ENCODE measurements at places on chromosomes 4 and X.

DNA sequence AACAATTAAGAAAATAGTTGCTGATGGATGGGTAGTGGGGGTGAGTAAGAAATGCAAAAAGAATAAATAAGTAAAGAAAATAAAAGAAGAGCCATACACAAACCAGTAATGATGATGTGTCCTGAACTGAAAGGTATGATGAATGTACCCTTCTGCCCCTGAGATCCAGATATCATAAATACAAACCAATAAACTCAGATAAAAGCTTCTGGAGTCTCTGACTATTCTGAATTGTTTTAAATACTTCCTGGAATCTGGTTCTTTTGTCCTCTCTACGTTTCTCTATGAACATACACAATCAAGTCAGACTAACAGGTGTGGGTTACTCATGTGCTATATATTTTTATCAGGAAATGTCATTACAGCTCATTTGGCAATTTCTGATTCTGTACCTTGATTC, 153.4 kb downstream of the PPP1R2C start:
- no peak for DNase-seq

GRCh38 chr4:181147416-181147951, 1095.7 kb upstream of the TENM3 start:
- no peak for DNase-seq

DNA sequence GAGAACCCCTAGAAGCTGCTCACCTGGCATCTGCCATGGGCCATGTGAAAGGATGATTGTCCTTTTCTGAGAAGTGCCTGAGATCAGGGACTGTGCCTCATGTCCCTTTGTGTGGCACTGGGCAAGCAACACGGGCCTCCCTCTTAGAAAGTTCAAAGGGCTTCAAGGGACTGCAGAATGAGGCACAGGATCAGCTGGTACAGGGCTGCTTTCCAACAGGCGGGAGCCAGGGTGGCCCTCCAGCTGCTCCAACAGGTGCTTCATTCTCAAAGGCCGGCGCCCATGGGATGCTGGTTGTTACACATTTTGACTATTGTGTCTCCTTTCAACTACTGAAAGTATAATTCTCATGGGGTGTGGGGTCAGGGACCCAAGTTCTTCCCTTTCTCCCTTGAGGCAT, 114.7 kb downstream of the ENPP6 start:
- no peak for DNase-seq

DNA sequence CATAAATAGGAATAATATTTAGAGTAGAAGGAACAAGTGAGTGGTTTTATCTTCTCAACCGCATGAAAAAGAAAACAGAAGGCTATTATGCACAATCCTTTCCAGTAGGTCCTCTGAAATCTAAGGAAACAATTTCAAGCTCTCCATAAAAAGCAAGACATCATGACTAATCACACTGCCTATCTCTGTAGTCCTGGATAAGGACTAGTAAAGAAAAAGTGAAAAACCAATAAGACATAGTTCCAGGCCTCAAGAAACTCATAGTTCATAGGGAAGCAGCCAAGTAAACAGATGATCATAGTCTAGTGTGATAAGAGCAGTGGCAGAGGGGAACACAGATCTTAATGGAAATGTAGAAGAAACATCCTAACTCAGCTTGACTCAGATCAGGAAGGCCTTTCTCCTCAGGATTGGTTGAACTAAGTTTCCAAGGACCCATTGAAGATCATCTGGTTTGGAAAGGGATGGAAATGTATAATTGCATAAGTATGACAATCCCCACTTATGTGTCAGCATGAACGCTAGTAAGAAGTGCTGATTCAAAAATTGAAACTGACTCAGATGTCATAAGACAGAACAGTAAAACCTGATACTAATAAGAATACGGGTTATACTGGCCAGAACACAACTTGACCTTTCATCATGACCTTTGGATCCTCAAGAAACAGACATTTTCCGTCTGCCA, 155.3 kb downstream of the GRIA3 start:
- DNase-seq: no peak

- no peak for DNase-seq
Measured at GRCh38 chr4:167031534-167032156, 202.6 kb downstream of the SPOCK3 start.

DNA sequence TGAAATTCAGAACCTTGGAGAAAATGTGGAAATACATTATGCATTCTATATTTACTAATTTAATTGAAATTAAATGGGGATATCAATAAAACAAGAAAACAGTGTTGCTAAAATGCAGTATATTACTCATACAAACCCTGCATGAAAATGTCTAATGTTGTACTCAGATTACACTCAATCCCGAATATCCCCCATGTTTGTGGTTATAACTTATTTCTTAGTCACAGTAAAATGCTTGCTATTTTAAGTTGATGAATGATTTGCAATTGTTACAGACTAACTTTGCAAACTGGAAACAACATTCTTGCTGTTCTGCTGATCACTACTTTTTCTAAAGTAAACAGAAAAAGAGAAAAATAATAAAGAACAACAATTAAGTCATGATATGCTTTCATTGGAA, 33.1 kb upstream of the ANXA10 start:
- no peak for DNase-seq

- no peak for DNase-seq
Measured at GRCh38 chrX:8672176-8672575, 59.8 kb downstream of the ANOS1 start.

DNA sequence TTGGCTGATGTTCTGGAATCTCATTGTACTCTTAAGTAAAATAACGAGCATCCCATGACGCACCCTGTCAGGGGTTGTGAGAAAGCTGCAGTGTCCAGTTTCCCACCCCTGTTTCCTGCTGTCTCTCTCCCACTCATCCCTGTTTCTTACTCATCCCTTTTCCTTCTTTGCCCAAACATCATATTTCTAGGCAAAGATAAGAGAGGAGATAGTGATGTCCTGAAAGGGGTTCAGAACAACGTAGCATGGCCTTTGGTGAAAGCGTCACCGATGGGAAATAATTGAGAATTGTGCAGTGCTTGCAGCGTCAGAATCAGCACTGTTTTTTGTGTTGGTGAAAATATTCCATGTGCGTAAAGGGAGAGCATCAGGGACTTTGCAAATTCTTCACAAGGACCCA, 23.5 kb upstream of the TMEM165 start:
- DNase-seq: no peak

GRCh38 chrX:4004822-4005221, 291.4 kb upstream of the PRKX start:
- DNase-seq: no peak

DNA sequence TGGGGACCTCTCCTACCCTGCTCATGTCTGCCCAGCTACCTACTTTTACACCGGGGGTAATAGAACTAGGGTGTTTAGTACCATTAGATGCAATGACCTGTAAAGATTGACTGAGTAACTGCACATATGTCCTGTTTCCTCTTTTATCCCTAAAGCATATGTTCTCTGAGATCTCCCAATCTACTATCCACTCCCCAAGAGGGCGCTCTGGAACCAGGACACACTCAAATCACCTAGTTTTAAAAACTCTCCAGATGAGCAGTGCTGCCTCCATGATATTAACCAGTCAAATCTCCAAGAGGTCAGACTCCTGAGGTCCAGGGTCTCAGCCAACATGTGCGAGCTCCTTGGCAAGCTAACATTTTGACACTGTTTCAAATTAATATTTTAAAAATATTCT, 87.0 kb upstream of the TSPAN5 start:
- DNase-seq: no peak

DNA sequence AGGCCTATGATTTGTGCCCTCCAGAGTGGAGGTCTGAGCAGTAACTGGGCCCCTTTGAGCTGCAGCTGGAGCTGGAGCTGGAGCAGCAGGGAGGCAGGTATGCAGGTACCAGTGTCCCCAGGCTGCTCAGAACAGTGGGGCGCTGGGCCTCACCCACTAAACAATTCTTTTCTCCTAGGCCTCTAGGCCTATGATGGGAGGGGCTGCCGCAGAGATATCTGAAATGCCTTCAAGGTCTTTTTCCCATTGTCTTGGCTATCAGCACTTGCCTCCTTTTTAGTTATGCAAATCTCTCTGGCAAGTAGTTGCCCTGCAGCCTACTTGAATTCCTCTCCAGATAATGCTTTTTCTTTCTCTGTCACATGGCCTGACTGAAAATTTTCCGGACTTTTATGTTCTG, 79.7 kb upstream of the OTUD4 start:
- DNase-seq: no peak

- DNase-seq: no peak
Measured at GRCh38 chrX:149515954-149516602, 11.0 kb upstream of the IDS start.

GRCh38 chr4:156575430-156576073, 396.0 kb downstream of the PDGFC start:
- DNase-seq: no peak

- DNase-seq: no peak
Measured at GRCh38 chr4:51943221-51943620, 76.9 kb downstream of the LRRC66 start.

- no peak for DNase-seq
Measured at GRCh38 chr4:112288455-112288854, 2.8 kb upstream of the TIFA start.

GRCh38 chrX:40459571-40460158, 121.1 kb upstream of the ATP6AP2 start:
- DNase-seq: no peak

- DNase-seq: no peak
Measured at GRCh38 chr4:24831637-24832036, 36.3 kb downstream of the SOD3 start.

DNA sequence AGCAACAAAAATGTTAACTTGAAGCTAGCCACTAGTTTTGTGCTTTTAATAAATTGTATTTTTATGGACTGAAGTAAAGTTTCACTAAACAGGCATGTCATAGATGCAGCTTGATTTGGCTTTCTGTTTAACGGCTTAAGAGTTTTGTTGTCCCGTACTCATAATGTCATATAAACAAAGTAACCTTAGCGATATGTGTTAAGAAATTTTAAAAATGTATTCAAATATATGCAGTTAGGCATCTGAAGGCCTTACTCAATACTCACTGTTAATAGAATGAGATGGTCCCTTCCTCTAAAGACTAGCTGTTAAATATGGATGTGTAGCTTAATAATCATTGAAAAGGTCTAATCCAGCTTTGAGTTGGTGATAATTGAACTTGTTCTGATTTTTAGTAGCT, 1.0 kb upstream of the SCLT1 start:
- DNase-seq: no peak

GRCh38 chr4:138449938-138450337, 207.8 kb upstream of the SLC7A11 start:
- DNase-seq: no peak

- DNase-seq: no peak
Measured at GRCh38 chr4:83625821-83626220, 89.9 kb downstream of the GPAT3 start.

GRCh38 chr4:118954246-118954645, 65.6 kb downstream of the SYNPO2 start:
- no peak for DNase-seq

- DNase-seq: no peak
Measured at GRCh38 chr4:118772767-118773428, 63.0 kb downstream of the SEC24D start.

DNA sequence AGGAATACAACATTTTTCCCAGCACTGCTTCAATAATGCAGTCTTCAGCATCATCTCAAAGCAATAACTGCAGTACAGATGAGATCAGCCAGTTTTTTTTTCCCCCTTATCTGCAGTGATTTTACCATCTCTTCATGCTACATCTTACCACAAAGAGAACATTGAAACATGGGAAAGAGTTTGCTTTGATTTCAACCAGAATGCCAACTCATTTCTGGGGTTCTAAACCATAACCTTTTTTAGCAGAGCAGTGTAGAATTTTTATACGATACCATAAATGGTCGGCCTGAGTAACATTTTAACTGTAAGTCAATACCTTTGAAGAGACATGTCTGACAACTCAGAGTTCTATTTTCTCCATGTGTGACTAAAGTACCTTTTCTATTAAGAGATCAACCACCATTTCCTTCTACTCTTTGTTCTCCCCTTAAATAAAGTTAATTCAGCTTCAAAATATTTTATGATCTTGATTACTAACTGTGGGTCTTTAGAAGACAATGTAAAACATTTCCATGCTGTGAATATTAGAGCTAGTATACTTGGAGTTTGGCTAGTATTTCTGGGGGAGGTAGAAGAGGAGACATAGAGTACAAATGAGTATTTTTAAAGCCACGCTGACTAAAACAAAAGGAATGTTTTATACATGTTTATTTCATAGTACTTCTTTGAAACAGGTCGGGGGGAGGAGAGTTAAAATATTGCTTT, 69.1 kb downstream of the TET2 start:
- no peak for DNase-seq

DNA sequence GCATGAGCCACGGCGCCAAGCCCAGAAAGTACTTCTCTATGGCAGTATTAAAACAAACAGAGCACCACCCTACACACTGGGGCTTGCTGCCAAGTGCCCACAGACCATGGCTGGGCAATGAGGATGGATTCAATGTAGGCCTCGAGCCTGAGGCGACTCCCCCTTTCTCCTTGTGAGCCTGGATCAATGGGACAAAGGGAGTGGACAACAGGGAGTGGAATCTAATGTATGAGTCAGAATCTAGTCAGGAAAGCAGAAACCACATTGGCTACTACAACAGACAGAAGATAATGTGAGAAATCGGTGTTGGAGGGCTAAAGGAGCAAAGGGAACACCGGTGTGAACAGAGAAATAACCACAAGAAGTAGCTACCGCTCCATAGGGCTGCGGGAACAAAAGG, 37.7 kb upstream of the OCIAD2 start:
- DNase-seq: no peak

DNA sequence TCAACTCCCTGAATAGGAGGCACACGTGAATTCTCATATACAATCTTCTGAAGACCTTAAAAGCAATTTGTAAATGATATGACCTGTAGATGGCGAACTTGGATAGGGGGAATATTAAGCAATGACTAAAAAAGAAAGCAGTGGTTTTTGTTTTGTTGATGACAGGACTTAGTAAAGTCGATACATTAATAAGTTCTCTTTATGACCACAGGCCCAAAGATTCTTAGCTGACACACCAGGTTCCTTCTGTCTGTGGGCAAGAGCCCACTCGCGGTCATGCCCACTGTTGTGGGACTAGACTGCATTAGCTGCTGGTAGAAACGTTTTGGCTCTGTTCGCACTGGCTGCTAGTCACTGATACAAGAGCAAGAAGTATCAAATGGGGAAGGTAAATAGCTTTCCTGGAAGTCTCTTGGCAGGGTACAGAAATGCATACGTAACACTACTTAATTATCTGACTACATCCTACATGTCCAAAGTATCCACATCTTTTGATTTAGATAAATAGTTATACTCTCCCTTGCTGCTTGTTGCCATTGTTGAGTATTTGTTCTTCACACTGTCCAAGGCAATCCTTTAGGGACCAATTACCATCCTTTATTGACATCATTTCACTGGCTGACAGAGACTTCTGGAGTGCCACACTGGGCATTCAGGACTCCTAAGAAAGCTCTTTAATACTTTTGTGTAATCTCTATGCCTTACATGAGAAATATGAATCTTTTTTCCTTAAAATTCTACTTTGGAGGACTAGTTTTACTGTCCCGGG, 31.0 kb downstream of the ALPK1 start:
- DNase-seq: no peak

DNA sequence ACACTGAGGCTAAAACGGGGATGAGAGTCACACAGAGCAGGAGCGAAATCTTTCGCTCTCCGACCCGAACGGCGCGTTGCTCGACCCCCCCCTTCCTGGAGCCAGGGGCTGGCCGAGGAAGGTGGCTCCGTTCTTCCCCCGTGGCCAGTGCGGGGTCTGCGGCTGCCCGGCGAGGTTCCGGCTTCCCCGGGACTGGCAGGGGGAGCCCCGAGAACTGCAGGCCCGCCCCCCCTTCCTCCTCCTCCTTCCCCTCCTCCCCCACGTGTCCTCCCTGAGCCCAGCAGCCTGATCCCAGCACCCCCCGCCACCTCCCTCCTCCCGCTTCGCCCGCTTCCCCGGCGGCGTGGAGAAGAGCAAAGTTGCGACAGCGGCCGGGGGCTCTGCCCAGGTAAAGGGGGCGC, 2.4 kb upstream of the BCORL1 start:
- DNase-seq: peak; percentile 1

- DNase-seq: no peak
Measured at GRCh38 chr4:120672558-120673147, 249.9 kb downstream of the PRDM5 start.

Data from stimulated activated naive CD4-positive, alpha-beta T cell (primary cell).